ENCODE measurements at places on chromosomes 6 and 20.

GRCh38 chr6:116497113-116497676, 14.2 kb upstream of the CALHM5 start:
- DNase-seq, result no peak

GRCh38 chr6:160048471-160048870, 73.1 kb upstream of the SLC22A1 start:
- DNase-seq, result no peak

DNA sequence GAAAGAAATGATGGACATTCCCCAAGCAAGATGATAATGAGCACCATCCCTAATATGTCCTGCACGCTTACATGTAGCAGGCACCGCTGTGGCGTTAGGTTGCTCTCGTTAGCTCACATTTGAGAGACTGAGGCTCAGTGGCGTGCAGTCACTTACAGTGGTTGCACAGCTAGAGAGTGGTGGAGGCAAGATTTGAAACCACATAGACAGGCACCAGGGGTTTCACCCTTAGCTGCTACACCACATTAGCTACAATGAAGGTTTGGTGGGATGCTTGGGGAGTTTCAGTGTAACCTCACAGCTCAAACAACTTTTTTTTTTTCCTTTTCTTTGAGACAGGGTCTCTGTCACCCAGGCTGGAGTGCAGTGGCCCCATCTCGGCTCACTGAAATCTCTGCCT, 3.7 kb downstream of the COX4I2 start:
- no peak for DNase-seq

GRCh38 chr6:131574133-131574532, 1.1 kb downstream of the ARG1 start:
- no peak for DNase-seq

DNA sequence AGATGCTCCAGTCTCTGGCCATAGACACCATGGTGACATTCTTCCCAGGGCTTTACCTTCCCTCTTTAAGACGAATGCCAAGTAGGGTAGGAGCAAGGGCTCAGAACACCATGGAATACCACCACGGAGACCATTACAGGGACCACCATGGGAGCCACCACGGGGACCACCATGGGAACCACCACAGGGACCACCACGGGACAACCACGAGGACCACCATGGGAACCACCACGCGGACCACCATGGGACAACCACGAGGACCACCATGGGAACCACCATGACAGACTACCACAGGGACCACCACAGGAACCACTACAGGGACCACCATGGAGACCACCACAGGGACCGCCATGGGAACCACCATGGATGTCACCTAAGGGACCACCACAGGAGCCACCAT, 66.9 kb upstream of the MPC1 start:
- DNase-seq, result no peak

GRCh38 chr20:12591949-12592470, 416.8 kb upstream of the SPTLC3 start:
- DNase-seq, result no peak

DNA sequence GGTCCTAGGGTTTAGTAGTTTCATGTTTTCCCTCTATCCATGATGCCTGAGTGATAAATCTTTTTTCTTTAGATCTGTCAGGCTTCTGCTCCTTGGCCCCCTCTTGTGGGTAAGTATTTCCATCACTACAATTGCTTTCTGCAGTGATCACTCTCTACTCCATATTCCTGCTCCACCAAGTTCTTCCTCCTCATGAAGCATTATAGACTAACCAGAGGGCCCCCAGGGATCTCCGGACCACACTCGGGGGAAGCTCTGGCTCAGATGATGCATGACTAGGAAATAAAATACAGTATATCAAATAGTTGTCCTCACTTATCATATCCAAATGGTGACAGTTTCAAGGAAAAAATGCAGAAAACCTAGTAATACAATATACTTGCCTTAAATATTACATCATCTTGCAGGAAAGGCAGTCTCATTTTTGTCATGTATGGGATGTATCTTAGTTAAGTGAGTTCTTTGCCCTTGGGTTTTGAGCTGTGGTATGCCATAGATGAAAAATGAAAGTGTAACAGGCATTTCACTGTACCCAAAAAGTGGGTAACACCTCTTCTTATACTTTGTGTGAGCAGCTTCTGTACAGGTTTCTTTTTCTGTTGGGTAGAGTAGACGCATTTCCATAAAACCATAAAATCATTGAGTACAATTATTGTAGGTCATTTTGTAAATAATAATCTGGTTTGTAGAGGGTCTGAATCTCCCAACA, 200.9 kb upstream of the EYA4 start:
- no peak for DNase-seq

- DNase-seq, result no peak
These were observed 307.9 kb upstream of the SLC35B3 start for GRCh38 chr6:8743170-8743745.

GRCh38 chr6:104653781-104654180, 205.9 kb downstream of the HACE1 start:
- DNase-seq, result no peak

GRCh38 chr20:38890497-38890818, 35.8 kb upstream of the FAM83D start:
- DNase-seq, result no peak

GRCh38 chr6:89144354-89144906, 1.4 kb upstream of the PM20D2 start:
- peak; percentile 83 for DNase-seq

DNA sequence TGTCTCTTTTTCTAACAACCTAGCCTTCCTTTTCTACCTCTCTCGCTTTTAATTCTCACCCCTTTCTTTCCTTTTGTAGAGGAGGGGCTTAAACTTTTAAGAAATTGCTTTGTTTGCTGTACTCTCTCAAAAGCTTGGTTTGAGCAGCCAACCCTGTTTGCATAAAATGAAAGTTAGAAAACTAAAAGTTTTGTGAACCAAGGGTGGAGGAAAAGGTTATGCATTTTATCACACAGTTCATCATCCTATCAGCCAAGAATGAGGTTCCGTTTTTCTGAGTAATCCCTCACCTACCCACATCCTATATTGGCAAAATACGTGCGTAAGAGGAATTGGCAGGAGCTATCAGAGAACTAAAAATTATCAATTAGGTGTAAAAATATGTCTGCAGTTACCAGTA, 42.8 kb upstream of the LOC128125822 start:
- no peak for DNase-seq

- DNase-seq, result no peak
These were observed 17.4 kb downstream of the RCAN2 start for GRCh38 chr6:46473881-46474280.

GRCh38 chr20:19504251-19504650, 253.8 kb upstream of the RIN2 start:
- no peak for DNase-seq

DNA sequence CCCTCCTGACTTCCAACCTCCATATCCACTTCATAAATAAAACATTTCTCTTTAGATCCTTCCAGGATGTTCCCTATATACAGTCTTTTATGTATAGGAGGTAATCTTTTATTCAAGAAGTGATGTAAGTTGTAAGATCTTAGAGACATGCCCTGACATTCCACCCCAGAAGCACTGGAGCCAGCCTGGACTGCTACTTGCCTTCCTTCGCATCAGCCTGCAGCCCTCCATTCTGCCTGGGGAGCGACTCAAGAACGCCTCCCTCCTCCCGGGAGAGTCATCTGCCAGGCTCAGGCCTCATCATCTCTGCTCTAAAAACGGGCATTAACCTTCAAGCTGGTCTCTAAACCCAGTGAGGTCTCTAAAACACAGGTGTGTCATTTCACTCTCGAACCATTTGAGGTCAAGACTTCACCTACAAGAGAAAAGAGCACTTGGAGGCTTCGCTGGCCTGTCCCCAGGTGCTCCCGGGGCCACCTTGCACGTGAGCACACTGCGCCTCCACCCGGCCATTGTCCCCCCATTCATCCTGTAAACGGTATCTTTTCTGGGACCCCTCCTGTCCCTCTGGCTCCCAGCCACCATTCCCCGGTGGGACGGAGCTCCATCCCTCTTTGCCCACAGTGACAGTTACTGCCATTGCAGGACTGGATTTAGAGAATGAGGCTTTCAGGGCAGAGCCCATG, 107.5 kb upstream of the PDE10A start:
- DNase-seq, result no peak

DNA sequence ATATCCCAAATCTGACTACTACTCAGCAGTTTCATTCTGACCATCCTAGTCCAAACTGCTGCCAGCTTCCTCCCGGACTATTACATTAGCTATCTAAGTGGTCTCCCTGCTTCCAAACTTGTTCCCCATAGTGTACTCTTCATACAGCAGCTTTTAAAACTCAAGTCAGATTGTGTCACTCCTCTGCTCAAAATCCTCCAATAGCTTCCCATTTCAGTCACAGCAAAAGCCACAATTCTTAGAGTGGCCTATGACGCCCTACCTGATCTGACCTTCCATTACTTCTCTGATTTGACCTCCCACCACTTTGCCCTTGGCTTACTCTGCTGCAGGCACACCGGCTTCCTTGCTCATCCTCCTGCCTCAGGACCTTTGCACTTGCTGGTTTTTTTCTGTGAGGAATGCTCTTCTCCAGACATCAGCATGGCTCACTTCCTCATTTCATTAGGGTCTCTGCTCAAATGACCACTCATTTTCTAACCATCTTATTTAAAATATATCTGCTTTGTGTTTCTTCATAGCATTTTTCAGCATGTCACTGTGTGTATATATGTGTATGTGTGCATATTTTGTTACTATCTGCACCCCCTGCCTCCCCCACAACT, 111.1 kb upstream of the DTNBP1 start:
- DNase-seq, result no peak

DNA sequence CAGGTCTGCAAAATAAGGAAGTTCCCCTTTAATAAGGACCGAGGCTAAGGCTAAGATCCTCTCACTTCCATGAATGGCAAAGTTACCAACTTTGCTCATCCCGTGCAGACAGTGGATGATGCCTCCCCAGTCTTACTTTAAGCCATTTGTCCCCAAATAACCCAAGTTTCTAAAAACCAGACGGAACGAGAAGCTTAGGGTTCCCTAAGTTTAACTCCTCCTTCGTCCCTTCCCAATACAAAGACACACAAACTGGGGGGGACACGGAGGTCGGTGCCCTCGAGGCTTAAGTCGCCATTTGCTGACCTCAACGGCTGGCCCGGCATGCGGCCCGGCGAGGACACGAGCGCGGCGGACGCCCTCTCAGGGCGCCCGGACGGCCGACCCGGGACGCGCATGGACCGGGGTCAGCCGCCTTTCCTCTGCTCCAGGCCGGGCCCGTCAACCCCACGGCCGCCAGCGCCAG, 527 bp downstream of the FBXO30 start:
- DNase-seq, result no peak

- no peak for DNase-seq
These were observed 442.9 kb downstream of the QKI start for GRCh38 chr6:163857421-163857820.

DNA sequence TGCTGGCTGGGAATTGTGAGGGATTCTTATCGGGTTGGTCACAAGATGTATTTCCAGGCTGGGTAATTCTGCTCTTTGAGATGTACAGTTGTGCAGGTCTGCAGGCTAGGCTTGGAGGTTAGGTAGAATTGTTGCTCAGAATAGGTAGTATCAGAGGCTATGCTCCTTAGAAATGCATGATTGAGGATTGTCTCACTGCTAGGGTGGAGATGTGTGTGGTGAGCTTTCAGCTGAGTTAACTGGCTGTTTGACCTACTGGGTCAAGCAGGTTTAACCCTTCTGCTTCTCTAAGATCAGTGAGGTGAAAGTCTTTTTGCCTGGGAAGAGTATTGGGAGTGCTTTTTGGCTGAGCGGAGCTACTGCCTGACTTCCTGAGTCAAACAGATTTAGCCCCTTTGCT, 701.1 kb downstream of the UTRN start:
- no peak for DNase-seq

- DNase-seq, result no peak
These were observed 33.7 kb downstream of the PYGB start for GRCh38 chr20:25281541-25281991.

DNA sequence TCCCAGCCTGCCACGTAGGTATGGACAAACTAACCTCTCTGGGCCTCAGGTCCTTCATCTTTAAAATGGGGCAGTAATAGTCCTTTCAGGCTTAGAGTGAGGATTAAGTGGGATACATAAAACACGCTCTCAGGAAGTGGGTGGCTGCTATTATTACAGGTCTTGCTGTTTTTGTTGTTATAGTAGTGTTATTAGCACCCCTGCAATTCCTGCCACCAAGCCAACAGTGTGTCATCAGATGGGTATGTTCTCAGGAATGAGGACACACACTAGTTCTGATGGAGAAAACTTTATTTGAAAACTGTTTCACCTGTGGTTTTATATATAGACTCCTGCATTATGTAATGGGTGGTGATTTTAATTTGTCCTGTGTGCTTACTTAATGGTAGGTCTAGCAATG, 131.7 kb downstream of the LRRC1 start:
- no peak for DNase-seq

- peak; percentile 46 for DNase-seq
These were observed 56.1 kb upstream of the B3GAT2 start for GRCh38 chr6:71012866-71013469.

- no peak for DNase-seq
These were observed 174.9 kb upstream of the SPTLC3 start for GRCh38 chr20:12833861-12834260.

DNA sequence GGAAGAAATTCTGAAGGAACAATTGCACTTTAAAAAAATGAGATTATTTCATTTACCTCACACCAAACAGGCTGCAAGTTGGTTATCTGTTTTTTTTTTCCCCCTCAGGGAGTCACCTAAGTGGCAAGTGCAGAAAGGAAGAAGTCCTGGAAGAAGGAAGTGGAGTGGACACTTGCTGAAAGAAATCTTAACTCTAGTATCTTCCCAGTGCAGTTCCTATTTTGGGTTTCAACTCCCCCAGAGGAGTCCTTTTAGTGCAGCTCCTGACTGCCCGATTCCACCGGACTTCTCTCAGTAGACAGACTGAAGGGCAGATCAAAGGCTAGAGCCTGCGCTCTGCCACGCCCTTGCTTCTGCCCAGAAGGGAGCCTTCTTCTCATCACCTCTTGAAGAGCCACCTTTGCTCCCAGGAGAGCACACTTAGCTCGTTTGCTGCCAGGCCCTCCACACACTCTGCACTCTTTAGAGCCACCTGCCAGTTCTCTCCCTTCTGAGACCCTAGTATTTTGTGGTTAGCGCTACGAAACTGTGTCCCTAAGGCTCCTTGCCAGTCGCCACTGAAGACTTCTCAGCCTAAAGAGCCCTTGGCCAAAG, 4.9 kb downstream of the MTCL3 start:
- DNase-seq, result no peak

DNA sequence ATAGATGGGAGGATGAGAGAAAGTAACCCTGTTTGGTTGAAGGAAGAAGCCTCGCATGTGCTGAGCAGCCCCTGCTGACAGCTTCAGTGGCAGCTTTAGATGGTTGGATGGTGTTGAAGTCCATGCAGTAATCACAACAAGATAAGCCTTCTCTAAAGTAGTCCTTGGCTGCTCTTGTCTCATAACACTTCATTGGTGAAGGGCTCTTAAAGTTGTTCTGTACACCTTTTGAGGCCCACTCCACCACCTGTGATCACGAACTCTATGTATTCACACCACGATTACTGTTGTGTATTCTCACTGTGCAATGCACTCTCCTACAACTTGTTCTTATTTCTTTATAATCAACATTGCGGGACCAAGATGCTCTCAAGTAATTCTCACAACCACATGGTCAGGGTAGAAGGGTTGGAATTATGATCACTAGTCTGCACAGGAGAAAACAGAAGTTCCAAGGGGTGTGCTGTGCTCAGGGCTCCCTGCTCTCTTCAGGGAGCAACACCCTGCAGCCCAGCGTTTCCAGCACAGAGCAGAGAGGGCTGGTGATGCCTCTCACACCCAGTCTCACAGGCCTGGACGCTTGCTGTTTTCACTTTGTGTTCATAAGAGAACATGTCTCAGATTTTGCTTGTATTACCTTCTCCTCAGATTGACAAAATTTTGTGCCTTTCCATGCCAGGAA, 294.4 kb downstream of the SMOC2 start:
- no peak for DNase-seq

- DNase-seq, result no peak
These were observed 293.7 kb downstream of the PLCB1 start for GRCh38 chr20:8425802-8426201.

All from NCI-H2081 treated with DMSO at 0.1 percent for 48 hours (cell line).